T-helper 9 cell (primary cell): ENCODE measurements at places on chromosomes 12 and 14.

- DNase-seq = no peak
These were observed 6.0 kb downstream of the CCDC92 start for GRCh38 chr12:123966596-123966995.

- no peak for DNase-seq
These were observed 149.3 kb upstream of the LRFN5 start for GRCh38 chr14:41457393-41457792.

DNA sequence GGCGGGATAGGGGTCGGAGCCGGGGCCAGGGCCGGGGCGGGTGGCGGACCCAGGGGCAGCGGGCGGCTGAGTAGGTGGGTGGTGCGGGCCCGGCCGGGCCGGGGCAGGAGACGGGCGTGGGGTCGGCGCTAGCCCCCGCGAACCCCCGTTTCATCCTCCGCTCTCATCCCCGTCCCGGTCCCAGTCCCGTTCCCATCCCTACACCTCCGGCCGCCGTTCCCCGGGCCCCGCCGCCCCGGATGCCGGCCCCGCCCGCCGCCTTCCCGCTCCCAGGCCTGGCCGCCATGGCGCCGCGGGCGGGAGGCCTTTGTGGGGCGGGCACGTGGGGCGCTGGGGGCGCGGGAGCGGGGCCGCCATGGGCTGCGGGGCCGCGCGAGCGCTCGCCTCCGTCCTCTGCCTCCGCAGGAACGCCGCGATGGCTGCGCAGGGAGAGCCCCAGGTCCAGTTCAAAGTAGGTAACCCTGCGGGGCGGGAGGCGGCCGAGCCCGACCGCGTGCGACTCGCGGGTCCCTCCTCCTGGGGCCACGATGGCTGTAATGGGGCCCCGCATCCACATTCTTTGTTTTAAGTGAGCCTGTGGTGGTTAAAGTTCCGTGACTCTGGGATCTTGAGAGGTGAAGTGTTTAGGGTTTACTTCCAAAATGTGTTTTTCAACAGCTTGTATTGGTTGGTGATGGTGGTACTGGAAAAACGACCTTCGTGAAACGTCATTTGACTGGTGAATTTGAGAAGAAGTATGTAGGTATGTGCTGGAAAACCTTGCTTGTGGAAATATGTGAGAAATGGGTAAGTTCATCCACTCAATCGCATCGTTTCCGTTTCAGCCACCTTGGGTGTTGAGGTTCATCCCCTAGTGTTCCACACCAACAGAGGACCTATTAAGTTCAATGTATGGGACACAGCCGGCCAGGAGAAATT is 572 bp downstream of the RAN start:
- peak; percentile 38 for DNase-seq

- DNase-seq = no peak
These were observed 107.1 kb downstream of the TMTC2 start for GRCh38 chr12:82793751-82794281.

DNA sequence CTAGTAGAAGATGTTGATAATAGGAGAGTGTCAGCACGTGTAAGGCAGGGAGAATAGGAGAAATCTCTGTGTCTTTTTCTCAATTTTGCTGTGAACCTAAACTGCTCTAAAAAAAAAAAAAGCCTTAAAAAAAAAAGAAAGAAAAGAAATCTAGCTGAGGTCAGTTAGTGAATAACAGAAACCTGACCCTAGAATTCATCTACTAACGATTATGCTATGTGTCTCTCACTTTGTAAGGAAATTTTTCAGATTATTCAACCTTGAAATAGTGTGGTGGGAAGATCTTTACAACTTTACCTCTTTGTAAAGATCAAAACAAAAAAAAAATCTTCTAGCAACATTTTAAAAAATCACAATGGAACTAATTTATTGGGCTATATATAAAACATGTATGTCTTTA is 995.7 kb downstream of the GALC start:
- DNase-seq = no peak

- DNase-seq = no peak
These were observed 133.6 kb downstream of the TTLL5 start for GRCh38 chr14:75794615-75795038.

DNA sequence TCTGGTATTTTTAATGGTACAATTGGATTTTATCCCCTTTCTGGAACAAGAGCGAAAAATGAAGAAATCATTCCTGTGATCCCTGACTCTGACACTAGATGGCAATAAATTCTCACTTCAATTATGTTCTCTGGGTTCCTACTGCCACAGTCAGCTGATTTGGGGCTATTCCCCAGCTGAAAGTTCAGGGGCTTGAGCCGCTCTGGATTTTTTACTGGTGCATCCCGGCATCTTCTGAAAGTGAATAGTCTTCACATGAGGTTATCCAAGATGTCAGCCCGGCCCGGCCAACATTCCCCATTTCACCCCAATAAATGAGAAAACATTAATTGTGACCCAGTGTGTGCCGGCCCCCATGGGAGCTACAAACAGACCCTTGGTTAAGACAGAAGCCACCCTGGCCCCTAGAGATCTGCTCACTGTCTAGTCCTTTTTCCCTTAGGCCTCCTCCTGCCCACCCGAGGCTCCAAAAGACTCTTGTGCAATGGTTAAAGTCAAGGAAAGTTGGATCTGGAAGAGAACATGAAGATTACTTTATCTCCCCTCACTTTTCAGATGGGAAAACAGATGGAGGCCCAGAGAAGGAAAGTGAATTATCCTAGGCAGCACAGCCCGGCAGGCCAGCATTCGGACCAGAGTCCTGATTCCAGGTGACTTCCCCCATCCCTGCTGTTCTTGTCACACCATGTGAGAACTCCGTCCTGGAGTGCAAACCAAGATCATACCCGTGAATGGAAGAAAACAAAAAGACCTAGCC is 20.8 kb downstream of the CKAP4 start:
- no peak for DNase-seq

DNA sequence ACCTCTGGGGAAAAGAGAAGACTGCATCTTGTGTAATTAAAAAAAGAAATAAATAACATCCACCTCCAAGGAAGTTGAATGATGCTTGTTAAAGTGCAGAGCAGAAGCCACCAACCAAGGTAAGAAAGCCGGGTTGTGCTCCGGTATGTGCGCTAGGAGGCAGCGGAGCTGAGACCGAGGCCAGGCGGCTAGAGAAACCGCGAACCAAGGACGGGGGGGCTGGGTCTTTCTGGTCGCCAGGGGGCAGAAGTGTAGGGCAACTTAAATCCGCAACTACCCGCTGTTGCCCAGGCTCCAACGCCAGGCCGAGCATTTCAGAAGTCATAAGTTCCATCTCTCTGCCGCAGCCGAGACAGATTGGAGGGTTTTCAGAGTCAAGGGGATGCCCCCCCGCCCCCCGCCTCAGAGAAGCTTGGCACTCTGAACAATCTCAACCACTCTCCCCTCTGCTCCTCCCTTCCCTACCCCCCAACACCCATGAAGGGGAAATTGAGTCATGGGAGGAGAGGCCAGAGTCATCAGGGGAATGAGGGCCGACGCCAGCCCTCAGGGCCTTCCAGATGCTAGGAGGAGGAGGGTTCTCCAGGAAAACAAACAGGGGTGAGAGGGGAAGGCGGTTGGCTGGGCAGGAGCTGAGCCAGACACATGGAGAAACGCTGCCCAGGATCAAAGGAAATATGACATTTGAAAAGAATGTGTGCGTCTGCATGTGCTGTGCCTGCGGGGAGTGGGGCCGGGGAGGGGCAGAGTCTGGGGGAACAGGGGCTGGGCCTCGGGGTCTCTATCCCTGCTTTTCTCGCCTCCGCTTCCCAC is 2.2 kb upstream of the NFATC4 start:
- peak; percentile 28 for DNase-seq

DNA sequence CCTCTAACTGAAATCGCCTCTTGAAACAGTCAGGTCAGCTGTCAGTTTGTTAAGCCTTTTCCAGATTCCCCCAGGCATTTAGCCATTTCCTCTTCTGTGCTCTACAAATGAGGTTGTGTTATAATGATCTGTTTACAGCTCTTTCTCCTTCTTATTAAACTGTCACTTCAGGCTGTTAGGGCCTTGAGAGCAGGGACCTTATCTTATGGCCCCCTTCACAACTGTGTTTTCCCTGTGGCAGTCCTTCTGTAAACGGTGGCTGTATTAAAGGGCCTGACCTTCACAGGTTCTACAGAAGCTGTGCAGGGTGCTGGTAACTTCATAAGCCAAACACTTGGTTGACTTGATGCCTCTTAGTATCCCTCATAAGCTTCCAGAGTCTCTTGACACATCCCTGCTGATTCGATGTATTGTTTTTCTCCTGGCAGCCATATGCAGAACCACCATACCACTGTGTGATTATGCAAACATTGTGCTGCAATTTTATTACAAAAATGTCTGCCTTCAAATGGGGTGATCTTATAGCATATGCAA is 104.7 kb downstream of the PLEKHA5 start:
- DNase-seq = no peak

DNA sequence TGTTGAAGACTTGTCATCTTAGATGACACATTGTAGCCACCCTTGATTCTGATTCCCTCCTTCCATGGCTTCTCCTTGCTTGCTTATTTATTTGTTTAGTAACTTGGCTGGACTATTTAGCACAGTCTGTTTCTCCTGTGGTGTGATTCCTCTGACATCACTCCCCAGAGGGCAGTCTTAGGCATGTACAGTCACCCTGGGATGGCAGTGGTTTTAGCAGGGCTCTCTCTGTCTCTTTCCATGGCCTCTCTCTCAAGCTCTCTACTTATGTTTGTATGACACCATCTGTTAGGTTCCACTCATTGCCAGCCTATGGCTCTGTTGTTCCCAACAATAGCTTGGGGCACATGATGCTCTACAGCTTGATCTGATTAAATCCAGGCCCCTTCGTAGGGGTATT is 158.3 kb downstream of the ADGRD1 start:
- no peak for DNase-seq

DNA sequence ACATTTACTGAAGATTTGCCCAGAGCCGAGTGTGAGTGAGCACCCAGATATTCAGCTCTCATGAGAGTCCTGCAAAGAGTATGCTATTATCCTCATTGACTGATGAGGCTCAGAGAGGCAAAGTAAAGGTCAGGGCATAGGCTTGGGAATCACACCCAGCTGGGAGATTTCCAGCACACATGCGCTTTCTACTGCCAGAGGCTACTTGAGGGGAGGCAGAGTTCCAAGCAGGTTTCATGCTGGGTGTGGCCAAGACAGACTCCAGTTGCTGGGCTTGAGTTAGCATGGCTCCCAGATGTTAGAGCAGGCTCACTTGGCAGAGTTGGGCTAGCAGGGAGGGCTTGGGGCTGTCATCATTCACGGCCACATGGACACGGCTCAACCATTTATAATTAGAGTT is 14.4 kb upstream of the FAM181A start:
- no peak for DNase-seq

GRCh38 chr12:69688021-69688420 is 11.1 kb downstream of the BEST3 start:
- no peak for DNase-seq

- no peak for DNase-seq
These were observed 12.0 kb upstream of the SLCO1A2 start for GRCh38 chr12:21346542-21347205.
